GM23338 (cell line): ENCODE measurements at places on chromosomes 13 and 19.

DNA sequence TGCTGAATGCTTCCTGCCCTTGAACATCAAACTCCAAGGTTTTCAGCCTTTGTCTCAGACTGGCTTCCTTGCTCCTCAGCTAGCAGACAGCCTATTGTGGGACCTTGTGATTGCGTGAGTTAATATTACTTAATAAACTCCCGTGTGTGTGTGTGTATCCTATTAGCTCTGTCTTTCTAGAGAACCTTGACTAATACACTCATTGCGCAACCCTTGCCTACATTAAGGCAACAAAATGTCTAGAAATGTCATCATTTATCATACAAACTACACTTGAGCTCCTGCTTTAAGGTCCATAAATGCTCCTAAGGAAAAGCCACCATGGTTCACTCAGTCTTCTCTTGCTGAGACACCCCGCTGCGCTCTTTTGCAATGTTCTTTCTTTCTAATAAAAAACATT is 2861.0 kb downstream of the PCDH9 start:
- DNase-seq = no peak

DNA sequence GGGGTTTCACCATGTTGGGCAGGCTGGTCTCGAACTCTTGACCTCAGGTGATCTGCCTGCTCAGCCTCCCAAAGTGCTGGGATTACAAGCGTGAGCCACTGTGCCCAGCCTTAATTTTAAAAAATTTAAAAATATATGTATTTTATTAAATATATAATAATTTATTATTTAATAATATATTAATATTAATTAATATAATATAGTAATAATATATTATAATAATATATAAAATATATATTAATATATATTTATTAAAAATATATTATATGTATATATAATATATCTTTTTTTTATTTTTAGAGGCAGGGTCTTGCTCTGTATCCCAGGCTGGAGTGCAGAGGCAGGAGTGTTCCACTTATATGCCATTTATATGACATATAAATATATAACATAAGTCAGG is 52.9 kb upstream of the ADGRE1 start:
- DNase-seq = no peak

DNA sequence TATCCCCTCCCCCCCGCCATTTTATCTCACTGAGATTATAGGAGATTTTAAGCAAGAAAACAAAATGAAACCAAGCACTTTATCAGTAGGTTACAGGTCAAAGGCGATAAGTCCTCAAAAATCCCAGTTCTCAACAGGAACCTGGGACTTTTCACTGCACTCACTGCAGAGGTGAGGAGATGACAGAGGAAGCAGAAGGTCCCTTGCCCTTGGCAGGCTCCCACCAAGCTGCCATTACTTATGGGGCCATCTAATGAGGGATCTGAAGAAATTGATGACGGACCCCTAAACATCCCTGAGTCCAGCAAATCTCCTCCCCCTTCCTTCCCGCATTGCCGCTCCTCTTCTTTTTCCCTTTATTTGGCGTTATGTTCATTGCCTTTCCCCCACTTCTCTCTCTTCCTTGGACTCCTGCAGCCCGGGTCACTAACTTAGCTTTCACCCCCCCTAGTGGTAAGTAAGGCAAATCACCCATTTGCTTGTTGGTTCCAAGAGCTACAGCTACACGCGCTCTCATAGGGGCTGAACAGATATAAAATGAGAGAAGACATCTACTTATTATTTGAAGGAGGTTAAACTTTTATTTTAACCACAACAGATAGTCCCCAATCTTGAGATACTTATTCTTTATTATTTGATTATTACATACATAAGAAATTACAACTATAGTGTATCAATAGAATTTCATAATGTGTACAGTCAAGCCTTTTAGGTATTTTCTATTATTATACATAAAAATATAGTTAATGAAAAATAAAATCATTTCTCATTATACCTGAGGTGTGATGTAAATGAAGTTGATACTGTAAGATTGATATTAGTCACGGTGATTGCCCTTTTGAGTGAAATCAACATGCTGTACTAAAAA is 52.0 kb upstream of the ARGLU1 start:
- peak; percentile 90 for DNase-seq

- DNase-seq = no peak
Observed at GRCh38 chr19:45097776-45098520, 5.0 kb downstream of the PPP1R37 start.
